ENCODE measurements at places on chromosomes 4 and X. TPM values are rescaled to one million over a fixed set of nuclear protein-coding genes. Genes with fewer than 3 reads are reported as not detected.

GLRA3 gene
- not detected for total RNA-seq

DNA sequence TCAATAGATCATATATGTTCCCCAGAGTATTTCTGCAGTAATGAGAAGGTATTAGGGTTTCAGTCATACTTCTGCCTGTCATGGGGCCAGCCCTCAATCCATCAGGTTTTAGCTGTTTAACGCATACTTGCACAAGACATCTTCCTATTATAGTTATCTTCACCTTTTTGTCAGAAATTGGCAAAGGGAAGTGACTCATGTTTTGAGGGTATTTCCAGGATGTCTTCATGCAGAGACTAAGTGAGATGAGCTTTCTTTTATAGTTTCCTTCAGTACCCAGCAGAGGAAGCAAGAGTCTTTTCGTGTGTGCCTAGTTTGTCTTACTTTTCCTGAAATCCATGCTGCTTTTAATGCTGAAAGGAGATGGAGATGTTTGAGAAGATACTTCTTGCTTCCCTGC is 9.5 kb downstream of the CSTF2 start:
- peak; percentile 73 for DNase-seq

DNA sequence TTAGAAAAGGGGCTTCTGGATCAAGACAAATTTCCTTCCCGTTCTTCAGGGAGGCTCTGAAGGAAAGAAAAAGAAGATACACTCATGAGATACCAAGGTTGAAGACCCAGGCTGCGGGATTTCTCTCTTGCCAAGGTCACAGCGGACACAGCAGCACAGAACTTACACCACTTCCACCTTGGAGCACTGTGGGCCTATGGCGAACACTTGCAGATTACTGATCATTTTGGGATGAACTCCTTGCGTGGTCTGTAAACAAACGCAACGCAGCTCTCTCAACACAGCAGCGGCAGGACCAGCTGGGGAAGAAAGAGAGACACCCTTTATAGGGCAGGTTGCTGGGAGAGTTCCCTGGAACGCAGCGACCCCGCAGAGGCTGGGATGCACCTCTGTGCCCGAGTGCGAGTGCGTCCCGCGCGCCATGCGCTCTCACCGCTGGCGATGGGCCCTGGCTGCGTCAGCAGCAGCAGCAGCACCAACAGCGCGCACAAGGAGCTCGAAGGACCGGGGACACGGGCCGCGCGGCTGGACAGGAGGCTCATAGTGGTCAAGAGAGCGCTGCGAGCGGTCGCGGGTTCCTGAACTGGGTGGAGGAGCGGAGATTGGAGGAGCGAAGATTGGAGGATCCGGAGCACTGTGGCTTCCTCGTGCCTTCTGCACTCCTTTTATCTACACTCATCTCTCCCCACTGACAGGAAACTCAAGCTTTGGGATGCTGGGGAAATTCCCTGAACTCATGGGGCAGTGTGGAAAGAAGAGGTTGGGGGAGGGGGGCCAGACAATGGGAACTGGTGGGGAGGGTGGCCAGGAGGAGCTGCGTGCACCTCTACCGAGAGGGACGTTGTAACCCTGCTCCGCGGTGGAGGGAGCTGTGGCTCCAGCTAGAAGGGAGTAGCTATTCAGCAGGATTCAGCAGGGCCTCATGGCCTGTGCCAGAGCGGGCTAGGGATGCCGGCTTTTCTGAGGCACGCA is at the start of gene CXCL5:
TSS of gene CXCL5 (minus strand) at position 638 of the 972 bp plus-strand sequence. CDS start at position 542, 96 bp downstream.
- DNase-seq, result peak; percentile 29

DNA sequence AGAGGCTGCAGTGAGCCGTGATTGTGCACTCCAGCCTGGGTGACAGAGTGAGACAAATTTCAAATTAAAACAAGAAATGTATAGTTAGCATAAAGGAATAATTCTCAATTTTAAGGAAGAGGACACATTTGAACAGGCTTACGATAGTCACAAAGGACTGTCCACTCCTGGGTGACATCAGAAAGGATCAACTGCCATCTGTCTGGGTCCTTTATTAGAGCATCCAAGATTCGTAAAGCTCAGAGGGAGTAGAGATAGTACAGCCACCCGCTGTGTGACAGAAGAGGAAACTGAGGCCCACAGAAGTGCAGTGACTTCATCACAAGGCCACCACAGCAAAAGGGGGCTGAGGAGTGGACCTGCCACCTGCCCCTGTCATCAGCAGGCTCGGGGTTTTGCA is 149.3 kb upstream of the RBPJ start:
- DNase-seq, result no peak

- DNase-seq, result no peak
Observed at GRCh38 chrX:39653691-39654090, 444.1 kb downstream of the BCOR start.

DNA sequence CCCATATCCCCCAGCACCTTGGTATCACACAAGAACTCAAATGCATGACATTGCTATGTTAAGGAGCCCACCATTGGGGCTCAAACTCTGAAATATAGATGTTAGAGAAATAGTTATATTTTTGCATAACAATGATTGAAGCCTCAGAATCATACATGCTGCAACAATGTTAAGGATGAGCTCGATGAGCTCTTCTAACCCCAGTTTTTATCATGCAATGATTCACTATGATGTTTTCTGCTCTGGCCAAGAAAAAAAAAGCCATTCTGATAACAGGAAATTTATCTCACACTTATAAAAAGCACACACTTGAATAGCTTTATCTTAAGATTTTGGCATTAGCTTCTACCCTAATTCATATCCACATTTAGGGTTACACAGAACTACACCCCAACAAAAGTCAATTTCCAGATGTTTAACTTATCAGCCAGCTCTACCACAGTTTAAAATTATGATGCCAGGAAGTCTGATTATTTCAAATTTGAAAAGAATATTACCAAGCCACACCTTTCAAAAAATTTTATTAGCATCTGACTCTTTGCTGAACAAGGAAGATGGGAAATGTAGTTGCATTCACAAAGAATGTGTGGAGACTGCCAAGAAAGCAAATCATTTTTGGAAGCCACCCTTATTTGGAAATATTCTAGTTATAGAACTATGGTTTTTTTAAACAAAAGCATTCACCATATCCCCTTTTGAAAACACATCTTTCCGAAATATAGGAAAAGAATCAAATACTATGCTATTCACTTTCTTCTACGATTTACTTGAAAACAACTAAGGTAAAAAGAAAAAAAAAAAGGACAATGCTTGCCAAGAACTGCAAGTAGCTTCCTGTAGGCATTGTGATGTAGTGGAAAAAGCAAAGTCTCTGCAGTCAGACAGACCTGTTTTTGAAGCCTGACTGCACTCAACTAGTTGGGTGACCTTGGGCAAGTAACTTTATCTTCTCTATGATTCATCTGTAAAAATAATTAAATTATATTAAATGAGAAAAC is 100.8 kb upstream of the PLS3 start:
- peak; percentile 47 for DNase-seq

GRCh38 chr4:177225605-177226004 is 84.1 kb upstream of the NEIL3 start:
- no peak for DNase-seq

- DNase-seq, result no peak
Observed at GRCh38 chr4:183945741-183946140, 40.6 kb downstream of the STOX2 start.

DNA sequence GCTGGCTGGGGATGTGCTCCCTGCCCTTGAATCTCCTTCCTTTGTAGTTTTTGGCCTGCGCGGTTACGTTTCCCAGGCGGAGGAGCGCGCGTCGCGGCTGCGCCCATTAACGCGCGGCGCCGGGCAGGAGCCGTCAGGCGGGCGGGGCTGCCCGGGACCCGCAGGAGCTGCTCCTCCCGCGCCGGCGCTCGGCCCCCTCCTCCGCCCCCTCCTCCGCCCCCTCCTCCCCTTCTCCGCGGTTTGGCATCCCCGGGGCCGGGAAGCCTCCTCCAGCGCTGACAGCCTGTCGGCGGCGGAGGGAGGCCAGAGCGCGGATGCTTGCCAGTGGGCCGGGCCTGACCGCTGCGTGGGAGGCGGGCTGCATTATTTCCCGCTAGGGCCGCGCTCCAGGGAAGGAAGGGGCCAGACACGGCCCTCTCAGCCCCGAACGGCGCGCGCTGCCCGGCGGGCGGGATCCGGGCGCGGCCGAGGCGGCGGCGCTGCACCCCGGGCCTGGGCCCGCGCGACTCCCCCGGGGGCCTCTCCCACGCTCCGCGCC is at the start of gene DCLK2:
TSS of gene DCLK2 (plus strand) at position 405 of the 538 bp plus-strand sequence. CDS start 583 bp downstream, outside the sequence.
- DNase-seq, result no peak

GRCh38 chr4:67198727-67199126 is 346.6 kb downstream of the CENPC start:
- peak; percentile 74 for DNase-seq

DNA sequence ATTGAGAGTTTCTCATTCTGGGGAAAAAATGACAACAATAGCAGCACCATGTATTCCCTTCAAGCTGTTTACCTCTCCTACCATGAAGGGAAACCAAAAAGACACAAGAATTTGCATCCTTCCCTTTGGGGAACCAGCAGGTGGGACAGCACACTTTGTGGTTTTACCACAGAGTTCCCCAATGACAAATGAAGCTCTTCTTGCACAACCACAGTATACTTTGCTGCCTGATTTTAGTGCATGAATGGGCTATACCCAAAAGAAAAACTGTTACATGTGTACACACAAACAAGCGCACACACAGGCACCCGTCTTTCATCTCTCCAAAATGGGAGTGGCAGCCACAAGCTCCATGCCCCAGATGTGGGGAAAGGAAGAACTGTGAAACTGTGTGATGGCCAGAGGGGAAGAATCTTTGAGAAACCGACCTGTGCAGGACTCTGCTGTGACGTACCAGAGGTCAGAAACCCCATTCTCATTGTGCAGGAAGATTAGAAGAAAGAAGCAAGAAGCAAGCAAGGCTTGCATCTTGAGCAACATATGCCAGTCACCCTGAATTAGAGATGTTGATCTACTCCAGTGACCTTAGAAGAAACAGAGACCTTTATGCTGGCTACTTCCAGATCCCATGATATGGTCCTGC is 2.7 kb upstream of the MAML3 start:
- DNase-seq, result no peak

- peak; percentile 95 for DNase-seq
Observed at GRCh38 chrX:107654872-107655761, 26.8 kb downstream of the PRPS1 start.

DNA sequence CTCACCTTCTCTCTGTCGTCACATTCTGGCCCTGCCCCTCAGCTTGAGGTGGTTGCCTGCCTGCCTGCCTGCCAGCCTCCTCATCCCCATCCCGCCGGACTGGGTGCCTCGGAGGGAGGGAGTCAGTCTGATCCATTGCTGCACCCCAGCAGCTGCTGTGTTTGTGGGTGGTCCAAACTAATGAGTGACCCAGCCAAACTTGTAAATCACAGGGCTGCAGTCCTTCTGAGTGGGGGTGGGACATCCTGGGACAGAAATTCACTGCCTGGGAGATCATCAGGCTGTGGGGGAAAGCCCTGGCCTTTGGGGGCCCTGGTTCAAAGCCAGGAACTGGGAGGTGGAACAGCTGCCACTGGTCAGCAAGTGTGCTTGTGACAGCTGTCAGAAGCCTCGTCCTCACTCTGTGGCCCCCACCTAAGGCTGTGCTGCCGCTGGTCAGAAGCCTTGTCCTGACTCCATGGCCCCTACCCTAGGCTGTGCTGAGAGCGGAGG is 5.6 kb downstream of the GPR78 start:
- DNase-seq, result no peak
